ENCODE measurements at places on chromosomes 16 and 17.

- DNase-seq: no peak
These were observed 65.1 kb downstream of the NOG start for GRCh38 chr17:56658648-56659047.

- peak; percentile 95 for DNase-seq
These were observed 31.3 kb downstream of the MYO18A start for GRCh38 chr17:29148790-29149430.

GRCh38 chr17:42240201-42240600 lies 36.0 kb downstream of the STAT5B start:
- DNase-seq: no peak

GRCh38 chr17:41163828-41164227 lies 3.3 kb upstream of the KRTAP4-4 start:
- DNase-seq: no peak

- no peak for DNase-seq
These were observed 3.5 kb downstream of the C17orf100 start for GRCh38 chr17:6654841-6655731.

- no peak for DNase-seq
These were observed 15.1 kb upstream of the RASD1 start for GRCh38 chr17:17511293-17511741.

DNA sequence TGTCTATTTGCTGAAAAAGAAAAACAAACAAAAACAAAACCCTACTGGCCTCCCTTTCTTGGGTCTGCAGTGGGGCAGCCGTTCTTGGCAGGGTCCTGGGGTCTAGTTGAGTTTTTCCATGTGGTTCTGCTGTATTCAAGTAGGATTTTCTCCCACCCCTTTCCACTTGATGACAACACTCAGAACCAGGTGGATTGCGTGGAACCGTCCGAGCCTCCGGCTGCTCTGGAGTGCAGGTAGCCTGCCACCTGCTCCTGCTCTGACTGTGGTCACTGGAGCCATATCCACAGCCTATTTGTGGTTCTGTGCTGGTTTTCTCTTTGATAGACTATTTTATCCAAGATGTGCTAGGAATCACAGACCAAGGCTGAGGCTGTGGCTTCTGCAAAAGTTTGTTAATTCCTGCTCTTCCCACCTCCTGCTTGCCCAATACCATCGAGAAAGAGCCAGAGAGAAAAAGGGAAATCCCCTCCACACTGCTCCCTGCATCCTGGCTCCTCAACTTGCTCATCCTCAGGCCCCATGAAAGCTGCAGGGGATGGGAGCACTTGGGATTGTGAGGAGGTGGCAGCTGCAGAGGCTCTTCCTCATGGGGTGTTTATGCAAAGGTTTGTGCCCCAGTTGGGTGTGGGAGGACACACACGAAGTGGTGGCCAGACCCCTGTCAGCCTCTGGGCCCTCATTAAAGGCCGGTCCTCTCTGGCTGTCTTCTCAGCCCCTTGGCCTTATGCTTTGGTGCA lies 377.8 kb upstream of the TNRC6C start:
- DNase-seq: no peak

- DNase-seq: no peak
These were observed 83.9 kb downstream of the RMI2 start for GRCh38 chr16:11429123-11429522.

DNA sequence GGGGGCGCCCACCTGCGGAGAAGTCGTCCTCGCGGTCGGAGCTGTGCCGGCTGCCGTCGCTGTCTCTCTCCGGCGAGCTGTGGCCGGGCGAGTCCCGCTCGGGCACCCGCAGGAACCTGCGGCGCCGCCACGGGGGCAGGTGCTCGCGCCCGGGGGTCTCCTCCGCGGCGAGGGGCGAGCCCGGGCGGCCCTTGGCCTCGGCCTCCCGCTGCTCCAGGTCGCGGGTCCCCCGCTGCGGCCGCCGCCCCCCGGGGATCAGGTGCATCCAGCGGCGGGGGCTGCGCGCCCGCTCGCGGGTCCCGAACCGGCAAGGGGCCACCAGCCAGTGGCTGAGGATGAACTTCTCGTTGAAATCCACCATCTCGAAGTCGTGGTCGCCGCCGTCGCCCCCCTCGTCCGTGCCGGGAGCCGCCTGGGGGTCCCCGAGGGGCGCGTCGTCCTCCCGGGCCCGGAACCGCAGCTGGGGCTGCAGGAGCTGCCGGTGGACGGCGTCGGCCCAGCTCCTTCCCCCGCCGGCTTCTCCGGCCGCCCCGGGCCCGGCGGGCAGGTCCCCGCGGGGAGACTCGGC lies 41.4 kb upstream of the BHLHA9 start:
- no peak for DNase-seq

DNA sequence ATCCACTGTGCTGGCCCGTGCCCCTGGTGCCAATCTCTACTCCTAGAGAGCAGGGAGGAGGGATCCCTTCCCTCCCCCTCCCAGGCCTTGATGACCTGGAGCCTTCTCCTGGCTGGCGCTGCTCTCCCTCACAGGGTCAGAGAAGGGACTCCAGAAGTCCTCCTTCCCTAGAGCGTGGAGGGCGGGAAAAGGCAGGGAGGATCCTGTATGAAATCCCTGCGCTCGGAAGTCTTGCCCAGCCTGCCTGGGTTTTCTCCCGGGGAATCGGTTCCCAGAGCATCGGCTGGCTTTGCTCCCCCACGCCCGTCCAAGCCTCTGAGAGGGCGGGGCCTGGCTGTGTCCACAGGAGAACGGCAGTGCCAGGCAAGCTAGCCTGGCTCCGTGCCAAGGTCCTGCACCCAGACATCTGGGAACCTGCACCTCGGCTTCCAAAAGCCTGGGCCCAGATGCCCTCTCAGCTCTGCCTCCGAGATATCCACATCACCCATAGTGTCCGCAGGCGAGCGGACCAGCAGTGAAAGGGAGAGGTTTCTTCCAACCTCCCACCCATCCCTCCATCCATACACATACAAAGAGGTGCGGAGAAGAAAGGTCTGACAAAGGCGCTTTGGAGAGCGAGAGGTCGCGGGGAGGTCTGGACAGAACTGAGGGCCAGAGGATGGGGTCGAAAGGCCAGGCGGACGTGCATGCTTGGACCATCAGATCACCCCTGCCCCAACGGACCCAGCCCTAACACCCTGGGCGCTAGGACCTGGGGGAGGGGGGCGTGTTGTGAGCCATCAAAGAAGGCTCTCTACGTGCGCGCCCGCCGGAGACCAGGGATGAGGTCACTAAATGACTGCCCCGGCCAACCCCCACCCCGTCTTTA lies 1.1 kb downstream of the MPP2 start:
- no peak for DNase-seq

- DNase-seq: peak; percentile 62
These were observed 31.0 kb upstream of the SLC5A10 start for GRCh38 chr17:18920911-18921441.

All from OCI-LY7 (cell line).